ENCODE measurements at places on chromosomes 11 and 22. TPM values are rescaled to one million over a fixed set of nuclear protein-coding genes. Genes with fewer than 3 reads are reported as not detected.

DNA sequence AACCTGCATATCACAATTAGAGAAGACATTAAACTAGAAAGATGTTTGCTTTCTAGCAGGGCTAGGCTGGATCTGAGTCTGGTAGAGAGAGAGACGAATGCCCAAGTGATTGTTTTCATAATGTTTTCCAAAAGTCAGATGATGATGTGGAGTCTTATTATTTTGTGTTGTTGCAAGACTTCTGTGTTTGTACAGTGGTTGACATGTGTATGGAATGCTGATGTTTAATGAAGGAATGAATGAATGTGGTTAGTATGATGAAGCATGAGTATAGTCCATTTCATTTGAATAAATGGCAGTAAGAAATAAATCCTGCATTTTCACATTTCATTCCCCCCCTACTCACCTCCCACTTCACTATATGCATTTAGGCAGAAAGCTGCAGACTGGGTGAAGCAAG lies 69.6 kb downstream of the PPP2R1B start:
- DNase-seq: no peak

DNA sequence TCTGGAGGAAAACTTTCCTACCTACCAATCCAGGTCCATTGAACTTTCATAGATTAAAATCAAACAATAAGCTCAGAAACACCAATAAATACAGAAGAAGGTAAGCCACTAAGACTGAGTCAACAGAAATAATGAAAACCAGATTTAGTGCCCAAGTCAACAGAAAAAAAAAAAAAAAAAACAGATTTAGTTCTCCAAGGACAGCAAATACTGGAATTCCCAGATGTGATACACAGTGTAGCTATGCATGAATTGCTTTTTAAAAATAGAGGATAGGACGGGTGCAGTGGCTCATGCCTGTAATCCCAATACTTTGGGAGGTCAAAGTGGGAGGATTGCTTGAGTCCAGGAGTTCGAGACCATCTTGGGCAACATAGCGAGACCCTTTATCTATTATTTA lies 15.7 kb downstream of the DMC1 start:
- DNase-seq: peak; percentile 21

GRCh38 chr11:65643971-65644370 lies 6.1 kb downstream of the SIPA1 start:
- no peak for DNase-seq

GRCh38 chr11:76955459-76956114 lies 78.6 kb upstream of the B3GNT6 start:
- no peak for DNase-seq

GRCh38 chr11:83510530-83511460 lies 224.6 kb upstream of the CCDC90B start:
- no peak for DNase-seq

DNA sequence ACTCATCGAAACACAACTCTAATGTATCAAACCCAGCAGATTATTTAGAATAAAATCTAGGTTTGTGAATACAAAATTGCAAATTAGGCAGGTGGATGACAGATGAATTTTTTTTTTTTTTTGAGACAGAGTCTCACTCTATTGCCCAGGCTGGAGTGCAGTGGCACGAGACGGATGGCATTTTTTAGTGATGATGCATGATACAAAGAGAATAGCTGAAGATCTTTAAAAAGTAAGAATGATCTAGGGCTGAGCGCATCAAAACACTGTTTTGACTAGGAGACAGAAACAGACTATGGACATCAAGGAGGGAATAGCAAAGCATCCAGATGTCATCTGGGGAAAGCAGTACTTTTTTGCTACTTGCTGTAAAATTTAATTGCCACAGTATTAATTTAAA lies 63.8 kb downstream of the IMMP1L start:
- no peak for DNase-seq

DNA sequence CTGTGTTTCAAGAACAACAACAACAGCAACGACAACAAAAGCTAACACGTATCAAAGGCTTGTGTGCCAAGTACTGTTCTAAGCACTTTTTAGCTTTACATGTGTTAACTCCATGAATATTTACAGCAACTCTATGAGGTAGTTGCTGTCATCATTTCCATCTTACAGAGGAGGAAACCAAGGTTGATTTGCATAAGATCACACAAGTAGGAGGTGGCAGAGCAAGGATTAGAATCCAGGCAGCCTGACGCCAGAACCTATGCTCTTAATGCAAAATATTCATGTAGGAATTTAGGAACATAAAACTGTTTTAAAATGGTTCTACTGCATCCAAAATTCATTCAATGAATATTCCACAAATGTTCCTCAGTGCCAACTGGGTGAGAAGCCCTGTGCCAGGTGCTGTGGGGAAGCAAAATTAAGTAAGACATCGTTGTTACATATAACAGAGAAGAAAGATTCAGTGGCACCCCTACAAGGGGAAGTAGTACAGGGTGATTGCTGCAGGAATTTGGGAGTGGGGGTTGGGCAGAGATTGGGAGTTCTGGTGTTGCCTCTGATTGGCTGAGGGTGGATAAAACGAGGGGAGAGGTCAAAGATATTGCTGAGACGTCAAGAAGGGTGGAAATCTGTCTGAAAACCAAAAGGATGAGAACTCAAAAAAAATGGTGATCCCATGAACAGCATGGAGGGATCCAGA lies 86.1 kb upstream of the ARHGAP20 start:
- DNase-seq: no peak

- DNase-seq: peak; percentile 7
Observed at GRCh38 chr11:81987829-81988472, 745.7 kb downstream of the FAM181B start.

DNA sequence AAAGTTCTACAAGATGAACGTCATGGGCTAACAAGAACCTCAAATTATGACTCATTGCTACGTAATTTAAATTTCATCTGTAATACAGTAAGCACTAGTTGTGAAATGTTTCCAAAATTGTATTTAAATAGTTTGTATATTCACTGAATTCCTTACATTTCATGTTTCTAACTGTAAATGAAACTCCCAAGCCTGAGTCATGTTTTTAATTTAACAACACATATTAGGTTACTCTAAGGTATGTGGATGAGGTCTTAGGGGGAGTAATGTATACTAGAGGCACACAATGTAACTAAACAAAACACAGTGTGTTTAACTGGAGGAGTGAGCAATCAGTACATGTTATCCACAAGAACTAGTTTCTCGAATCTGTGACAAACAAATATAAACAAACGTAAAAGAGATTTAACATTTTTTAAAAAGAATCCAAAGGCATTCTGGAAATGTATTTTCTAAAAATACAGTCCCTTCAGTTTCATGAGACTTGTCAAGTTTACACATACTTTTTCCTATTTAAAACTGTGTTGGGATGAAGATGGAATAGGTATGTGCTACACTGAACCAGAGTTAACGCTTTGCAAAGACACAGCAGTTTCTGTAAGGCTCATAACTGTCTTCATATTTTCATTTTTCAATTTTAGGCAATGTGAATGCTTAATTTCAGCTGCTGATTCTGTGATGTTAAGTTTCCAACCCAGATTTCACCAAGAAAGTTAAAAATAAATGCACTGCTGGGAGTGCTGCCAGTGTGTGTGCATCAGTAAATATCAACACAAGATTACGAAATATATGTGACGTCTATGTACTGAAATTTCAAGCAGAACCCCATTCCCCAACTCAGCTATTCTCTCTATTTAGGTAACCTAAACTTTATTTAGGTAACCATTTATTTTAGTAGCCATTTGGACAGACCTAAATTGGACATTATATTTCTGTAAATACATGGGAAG lies 52.6 kb downstream of the PITPNB start:
- DNase-seq: peak; percentile 64

- no peak for DNase-seq
Observed at GRCh38 chr22:19998232-19998951, 18.2 kb downstream of the ARVCF start.

- peak; percentile 11 for DNase-seq
Observed at GRCh38 chr11:18367431-18367830, 26.9 kb upstream of the LDHA start.

- DNase-seq: no peak
Observed at GRCh38 chr11:83970061-83970671, 684.0 kb upstream of the CCDC90B start.

DNA sequence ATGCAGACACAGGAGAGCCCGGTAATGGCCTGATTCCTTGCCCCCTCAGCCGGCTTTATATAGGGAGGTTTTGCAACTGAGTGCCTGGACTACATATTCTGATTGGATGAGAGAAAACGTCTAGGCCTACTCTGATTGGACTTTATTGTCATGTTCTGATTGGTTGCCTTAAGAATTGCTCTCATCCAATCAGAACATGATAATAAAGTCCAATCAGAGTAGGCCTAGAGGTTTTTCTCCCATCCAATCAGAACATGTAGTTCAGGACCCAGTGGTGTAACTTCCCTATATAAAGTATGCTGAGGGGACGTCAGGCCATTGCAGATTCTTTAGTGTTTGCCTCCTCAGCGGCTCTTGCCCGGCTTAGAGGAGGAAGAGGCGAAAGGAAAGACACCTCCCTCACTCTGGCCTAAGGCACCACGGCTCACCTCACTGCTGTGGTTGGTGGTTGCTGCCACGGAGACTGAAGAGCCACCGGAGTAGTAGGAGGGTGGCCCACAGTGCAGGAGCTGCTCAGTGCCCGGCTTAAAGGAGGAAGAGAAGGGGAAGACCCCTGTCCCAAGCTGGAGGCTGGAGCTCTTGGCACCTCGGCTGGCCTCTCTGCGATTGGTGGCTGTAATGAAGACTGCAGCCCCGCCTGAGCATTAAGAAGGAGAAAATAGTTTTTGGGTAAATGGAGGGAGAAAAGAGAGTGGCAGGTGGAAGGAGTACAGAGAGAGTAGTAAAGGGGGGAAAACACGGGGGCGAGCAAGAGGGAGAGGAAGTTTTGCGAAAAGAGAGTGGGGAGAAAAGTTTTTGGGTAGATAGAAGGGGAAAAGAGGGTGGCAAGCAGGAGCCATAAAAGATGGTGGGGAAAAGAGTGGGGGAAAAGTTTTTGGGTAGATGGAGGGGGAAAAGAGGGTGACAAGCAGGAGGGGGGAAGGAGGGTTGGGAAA lies 116.7 kb upstream of the SERPIND1 start:
- DNase-seq: peak; percentile 33

DNA sequence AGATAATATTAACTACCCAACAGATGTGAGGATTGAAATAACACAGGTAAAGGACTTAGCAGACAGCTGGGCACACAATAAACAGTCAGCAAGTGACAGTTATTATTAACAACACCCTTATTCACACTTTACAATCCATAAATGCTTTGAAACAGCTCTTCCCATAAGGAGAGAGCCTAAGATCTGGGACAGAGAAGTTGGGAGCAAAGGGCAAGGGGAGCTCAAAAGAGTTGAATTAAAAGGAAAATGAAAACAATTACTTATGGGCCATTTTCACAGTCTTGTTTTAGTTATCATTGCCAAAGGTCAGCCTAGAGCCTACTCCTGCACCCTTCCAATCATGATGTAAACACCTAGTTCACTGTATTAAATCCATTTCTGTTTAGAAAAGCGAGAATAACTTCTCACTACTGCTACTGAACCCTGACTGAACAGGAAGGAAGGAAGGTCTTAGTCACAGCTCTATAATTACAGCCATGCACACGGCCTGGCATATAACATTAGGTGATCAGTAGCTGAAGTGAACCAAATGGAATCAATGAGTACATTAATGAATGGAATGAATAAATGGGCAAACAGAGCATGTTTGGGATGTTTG lies 111.3 kb downstream of the PLEKHA7 start:
- no peak for DNase-seq

DNA sequence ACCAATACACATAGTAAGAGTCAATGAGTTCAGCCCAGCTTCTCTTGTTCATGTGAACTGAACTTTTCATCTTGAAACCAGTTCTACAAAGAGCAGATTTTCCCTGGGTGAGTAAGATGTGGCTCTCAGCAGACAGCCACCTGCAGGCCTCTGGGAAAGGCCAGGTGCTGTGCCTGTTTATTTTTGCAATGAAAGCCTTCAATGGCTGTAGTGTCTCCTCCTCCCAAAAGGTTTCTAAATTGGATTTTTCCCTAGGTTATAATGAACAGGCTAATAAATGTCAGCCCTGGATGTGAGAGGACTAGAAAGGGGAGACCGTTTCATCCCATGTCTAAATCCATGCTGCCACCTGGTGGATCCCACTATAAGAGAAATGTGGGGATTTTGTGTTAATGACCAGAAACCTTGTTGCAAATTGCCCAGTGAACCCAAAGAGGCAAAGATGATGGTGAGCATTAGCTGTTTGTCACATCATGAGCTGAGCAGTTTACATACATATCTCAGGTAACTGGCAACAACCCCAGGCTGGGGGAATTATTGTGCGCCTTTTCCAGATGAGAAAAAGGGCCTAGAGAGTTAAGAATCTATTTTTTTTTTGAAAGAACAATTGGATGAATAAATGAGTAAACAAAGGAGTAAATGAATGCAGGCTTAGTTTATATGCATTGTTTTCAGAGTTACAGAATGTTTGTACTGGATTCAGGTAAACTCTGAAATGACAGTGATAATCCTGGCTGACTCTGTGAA lies 12.7 kb downstream of the C11orf91 start:
- DNase-seq: peak; percentile 68

DNA sequence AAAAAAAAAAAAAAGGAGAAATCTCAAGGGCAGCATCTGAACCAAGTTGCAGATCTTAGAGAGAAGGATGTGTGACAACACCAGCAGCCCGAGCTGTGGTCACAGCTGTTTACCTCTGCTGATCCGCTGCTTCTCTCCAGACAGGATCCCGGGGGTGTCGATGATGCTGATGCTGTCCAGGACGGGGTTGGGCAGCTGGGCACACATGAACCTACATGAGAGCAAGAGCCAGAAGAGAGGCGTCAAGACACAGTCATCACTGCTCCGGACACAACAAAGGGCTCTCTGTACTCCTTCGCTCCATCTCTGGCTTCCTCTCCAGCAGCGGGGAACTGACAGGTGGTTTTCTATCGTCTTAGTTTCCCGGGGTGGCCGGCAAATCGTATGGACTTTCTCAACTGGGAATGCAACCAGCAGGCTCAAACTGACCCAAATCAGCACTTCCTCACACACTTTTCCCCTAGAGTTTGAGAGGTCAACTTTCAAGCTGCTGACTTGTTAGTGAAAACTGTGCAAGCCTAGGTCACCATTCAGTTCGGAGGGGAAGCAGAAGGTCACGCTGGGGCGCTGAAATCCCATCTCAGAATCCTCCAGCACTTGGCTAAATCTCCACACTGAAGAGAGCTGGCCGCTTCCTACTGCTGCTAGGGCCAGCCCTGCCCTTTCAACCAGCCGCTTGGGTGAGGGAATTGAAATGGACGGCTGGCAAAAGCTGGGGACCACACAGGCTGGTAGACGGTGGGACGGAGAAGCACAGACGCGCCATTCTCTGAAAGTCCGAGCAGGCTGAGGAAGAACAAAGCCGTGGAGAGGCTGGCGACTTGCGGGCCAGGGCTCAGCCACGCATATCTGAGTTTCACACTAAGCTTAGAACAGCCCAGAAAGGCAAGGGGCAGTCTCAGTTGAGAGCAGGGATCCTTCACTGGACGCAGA lies 3.8 kb downstream of the EHD1 start:
- no peak for DNase-seq

- peak; percentile 90 for DNase-seq
Observed at GRCh38 chr22:39176143-39176713, 23.7 kb upstream of the CBX7 start.

MGAT3 gene
- total RNA-seq: not detected

FZD4 gene
- 2.6 TPM for total RNA-seq

KCNK4 gene
- not detected for total RNA-seq

KCNJ1 gene
- not detected for total RNA-seq

GP1BB gene
- not detected for total RNA-seq

SYT8 gene
- total RNA-seq: 0.20 TPM
